DND-41 (cell line): ENCODE measurements at places on chromosomes 2 and 18.

GRCh38 chr2:201574766-201575165 is 68.5 kb downstream of the TMEM237 start:
- DNase-seq: no peak

DNA sequence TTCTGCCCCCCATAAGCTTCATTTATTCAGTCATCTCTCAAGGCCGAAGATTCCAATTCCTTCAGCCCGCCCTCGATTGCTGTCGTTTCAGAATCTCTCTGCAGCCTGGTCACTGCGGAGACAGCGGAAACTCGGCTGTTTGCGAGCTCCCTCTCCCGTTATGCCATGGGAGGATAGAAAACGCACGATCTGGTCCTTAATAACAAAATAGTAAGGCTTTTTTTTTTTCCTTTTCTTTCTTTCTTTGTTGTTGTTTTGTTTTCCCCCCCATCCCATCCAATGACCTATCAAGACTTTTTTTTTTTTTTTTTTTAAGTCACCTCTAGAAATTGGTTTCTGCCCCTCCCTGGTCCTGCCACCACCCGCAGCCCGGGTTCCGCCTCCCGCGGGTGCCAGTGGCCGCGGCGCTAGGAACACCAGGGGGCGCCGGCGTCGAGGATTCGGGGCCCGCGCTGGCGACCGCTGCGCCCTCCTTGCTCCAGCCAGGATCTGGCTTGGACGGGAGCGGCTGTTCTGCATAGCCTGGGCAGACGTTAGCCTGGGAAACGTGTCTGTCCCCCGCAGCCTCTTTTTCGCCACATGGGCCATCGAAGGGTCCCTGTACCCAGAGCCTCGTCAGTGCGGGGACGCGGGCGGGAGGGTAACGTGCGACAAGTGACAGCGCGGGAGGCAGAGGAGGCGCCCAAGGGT is 10.1 kb downstream of the CPLX4 start:
- no peak for DNase-seq

GRCh38 chr18:5543036-5543680 is 639 bp downstream of the EPB41L3 start:
- DNase-seq: no peak

GRCh38 chr2:95314964-95315611 is 17.9 kb downstream of the KCNIP3 start:
- DNase-seq: no peak

- no peak for DNase-seq
Observed at GRCh38 chr2:16206191-16206944, 266.0 kb downstream of the MYCN start.

DNA sequence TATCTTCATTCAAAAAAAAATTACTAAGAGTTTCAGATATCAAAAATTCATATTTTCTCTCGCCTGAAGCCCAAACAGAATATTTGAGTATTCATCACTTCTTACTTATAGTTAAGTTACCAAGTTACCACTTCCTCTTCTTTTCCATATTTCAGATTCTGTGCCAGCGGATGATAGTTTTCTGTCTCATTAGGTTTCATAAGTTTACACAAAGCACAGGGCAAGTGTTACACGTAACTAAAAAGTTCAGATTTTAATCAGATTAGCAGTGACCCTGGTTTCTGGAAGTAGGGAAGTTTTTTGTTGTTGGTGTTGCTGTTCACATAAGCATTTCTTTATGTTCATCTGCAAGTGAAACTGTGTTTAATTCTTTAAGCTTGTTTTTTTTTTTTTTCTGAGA is 10.2 kb downstream of the AFTPH start:
- no peak for DNase-seq

- DNase-seq: no peak
Observed at GRCh38 chr18:76604935-76605240, 109.8 kb upstream of the ZNF516 start.

DNA sequence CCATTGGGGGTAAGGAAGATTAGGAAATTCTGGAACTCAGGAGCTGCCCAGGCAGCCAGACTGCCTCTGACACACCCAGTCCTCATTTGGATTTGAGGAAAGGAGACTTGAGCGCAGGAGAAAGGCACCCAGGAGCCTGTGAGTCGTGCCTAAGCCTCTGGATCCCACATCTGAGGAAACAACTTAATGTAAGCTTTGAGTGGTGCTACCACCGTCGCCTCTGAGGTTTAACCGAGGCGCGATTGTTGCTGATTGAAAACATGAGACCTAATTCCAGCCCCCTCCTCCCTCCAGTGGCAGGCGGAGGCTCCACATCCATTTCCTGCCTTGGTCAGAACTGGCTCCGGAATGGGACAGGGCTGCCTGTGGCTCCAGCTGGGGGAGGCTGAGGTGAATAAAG is 176.7 kb upstream of the PKDCC start:
- DNase-seq: peak; percentile 45

DNA sequence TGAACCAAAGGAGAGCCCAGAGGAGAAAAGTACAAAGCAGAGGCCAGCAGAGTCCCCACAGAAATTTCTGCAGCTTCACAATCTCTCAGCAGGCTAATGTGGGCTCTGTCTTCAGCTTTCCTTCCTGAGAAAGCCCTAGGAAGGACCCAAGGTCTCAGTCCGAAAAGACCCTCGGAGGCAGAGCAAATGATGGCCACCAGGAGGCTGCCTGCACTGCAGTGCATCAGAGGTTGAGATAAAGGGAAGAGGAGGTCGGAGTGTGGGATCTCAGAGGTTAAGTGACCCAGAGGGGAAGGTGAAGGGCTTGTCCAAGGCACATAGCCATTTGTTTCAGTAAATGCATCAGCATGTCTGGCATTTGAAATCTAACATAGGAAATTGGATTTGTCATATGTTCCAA is 299.1 kb upstream of the SLC14A2 start:
- DNase-seq: no peak

DNA sequence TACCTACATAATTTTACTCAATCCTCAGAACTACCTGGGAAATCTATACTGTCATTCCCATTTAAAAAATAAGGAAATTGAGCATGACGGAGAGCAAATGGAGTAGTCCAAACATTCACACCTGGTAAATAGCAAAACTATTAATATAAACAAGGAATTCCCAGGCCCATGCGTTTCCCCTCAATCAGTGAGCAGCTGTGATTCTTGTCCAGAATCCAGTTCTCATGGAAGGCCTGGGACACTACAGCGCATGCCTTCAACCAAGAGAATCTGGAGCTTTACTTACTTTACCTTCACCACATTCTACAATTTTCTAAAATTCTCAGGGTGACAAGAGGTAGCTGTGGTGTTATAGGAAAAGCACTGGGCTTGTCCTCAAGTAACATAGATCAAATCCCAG is 259.0 kb downstream of the LRATD1 start:
- DNase-seq: no peak

DNA sequence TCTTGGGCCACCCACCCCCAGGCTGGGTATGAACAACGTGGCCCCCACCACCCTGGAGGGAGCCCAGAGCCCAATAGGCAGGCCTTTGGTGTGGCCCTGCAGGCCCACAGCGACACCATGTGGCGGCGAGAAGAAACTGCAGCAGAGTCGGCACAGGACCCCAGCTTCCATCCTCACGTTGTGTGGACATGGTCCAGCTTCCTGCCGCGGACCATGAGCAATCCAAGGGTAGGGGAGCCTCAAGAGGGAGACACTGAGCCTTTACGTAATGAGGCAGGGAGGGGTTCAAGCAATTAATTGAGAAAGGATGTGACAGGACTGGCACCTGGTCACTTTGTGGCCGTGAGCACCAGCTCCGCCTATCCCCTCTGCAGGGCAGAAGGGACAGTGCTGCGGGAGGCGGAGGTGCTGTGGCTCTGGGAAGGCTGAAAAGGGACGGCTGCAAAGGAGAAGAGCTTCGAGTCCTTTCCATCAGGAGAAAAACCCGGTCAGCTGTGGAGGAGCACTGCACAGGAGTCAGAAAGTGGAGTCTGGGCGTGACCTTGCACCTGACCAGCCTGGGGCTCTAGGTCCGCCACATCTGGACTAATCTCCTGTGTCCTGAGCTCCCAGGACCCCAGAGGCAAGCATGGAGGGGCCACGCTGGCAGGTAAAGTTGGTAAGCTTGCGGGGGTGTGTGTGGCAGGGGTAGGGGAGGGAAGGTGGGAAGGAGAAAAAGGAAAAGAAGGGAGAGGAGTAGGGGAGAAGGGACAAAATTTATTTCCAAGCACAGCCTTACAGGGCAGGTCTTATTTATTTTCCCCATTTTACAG is 44.9 kb downstream of the TMEM37 start:
- DNase-seq: peak; percentile 40

DNA sequence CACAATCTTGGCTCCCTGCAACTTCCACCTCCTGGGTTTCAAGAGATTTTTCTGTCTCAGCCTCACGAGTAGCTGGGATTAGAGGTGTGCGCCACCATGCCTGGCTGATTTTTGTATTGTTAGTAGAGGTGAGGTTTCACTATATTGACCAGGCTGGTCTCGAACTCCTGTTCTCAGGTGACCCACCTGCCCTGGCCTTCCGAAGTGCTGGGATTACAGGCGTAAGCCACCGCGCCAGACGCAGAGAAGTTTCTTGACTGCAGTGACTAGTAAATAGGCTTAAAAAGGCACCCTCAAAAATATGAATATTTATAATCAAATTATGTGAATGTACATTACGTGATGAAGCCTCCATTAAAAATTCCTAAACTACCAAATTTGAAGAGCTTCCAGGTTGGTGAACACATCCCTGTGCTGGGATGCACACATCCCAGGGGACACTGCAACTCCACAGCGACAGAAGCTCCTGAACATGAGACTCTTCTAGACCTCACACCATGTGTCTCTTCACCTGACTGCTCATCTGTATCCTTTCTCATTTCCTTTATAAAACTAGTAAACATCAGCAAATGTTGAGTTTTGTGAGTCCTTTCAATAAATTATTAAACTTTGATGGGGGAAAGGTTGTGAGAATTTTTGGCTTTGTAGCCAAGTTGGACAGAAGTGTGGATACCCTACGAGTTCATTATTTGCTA is 203.3 kb upstream of the SPOPL start:
- DNase-seq: no peak

GRCh38 chr2:221559991-221560390 is 12.1 kb downstream of the EPHA4 start:
- no peak for DNase-seq

DNA sequence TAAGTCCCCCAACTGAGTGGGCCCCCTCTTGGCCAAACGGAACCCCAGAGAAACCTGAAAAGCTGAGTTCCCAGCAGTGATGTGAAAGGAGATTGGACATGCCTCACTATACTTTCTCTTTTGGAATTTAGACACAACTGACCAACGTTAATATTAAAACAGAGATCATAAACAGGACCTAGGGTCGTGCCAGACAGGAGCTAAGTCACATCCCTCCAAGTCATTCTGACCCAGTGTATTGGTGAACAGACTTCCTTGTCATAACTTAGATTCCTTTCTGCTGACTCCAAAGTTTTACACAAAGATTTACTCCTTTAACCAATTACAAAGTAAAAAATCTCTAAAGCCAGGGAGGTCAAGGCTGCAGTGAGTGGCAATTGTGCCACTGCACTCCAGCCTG is 46.9 kb downstream of the UXS1 start:
- DNase-seq: no peak

DNA sequence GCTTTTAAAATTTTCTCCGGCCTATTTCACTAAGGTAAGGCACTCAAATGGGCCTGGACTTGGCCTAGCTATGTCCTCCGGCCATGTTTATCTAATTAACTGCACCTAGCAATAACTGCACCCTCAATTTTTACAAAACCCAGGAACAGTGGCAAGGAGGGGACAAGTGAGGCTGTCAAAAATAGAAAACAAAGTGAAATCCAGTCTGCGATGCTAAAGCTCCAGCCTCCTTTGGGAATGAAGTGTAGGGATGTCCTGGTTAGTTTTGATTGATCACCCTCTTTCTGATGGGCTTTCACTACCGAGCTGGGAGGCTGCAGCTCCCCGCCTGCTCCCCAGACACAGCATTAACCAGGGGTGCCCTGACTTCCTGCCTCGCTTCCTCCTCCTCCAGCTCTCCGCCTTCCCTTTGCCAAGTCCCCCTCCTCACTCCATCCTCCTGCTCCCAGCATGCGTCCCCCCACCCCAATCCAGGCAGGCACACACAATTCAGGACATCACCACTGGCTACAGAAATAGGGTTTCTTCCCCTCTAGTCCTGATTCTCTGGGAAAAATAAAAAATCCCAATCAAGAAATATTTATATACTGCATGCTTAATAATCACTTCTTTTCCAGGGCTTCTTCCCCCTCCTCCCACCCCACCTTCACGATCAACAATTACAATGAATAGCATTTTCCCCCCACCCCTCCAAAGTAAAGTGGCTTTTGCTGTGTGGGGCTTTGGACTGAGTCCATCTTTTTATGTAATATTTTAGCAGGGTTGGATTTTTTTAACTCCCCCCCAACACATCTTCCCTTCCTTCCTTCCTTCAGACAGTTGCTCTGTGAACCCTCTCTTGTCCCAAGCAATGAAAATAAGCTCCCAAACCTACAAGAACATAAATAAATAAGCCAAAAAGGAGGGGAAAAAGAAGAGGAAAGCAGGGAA is 3.3 kb upstream of the POU3F3 start:
- no peak for DNase-seq

DNA sequence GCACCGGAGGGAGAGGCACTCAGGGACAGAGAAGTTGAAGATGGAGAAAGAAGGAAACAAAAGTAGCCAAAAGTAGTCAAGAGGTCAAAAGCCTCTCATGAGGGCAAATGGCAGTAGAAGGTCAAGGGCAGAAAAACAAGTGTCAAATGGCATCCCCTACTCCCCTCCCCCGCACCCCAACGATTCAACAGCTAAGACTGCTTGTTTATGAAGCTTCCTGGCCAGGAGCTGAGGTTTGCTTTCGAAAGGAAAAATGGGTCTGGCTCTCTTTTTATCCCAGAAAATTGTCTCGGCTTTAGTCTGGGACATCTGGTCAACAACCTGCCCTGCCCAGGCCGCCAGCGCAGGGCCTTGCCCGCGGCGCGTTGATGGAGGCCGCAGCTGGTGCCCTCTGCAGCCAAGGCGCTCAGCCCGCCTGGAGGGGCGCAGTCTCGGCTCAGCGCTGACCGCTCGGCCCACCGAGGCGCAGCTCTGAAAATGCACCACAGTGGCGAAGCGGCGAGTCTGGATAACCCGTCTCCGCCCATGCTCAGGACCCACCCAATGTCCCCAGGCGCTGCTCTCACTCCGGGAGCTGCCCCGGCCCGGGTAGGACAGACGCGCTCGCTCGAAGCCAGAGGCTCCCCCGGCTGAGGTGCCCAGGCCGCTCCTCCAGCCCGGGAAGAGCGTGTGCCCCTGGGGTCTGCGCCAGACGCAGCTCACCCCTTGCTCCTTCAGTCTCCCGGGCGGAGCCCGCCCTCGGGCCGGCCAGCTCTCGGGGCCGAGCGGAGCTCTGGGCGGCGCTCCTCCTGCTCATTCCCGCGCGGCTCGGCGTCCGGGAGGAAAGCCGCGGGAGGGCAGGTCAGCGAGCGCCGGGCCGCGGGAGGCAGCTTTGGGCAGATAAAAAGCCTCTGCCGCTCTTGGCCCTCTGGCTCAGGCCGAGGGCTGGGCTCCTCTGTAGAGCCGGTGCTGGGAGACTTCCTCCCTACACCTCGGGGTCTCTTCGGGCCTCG is 1.8 kb upstream of the TBR1 start:
- no peak for DNase-seq

GRCh38 chr2:212343167-212343566 is 195.4 kb downstream of the ERBB4 start:
- DNase-seq: no peak

- DNase-seq: no peak
Observed at GRCh38 chr2:134235510-134236144, 18.2 kb upstream of the MGAT5 start.
